Smooth muscle cell of the coronary artery (primary cell): ENCODE measurements at places on chromosomes 4 and X. TPM values are rescaled to one million over a fixed set of nuclear protein-coding genes. Genes with fewer than 3 reads are reported as not detected.

Gene CXXC4
- total RNA-seq, result not detected in 2 replicates

Gene RAI2
- total RNA-seq, result 0.23 TPM in 1 of 2 replicates, not detected in the other

Gene HTN3
- not detected in 2 replicates for total RNA-seq

Gene TIGD4
- total RNA-seq, result 0.08 TPM in 1 of 2 replicates, not detected in the other

Gene STK32B
- 0.30 and 1.6 TPM in 2 replicates for total RNA-seq

Gene CPXCR1
- not detected in 2 replicates for total RNA-seq

Gene GK
- total RNA-seq, result 3.2 and 6.4 TPM in 2 replicates

Gene CHST7
- total RNA-seq, result 8.5 and 19.7 TPM in 2 replicates

Gene MAGEB18
- total RNA-seq, result not detected in 2 replicates

Gene MAEA
- 63.7 and 103 TPM in 2 replicates for total RNA-seq

Gene UBA1
- total RNA-seq, result 106 and 131 TPM in 2 replicates

Gene ZNF330
- 33.2 and 58.7 TPM in 2 replicates for total RNA-seq

Gene FAT1
- total RNA-seq, result 167 and 434 TPM in 2 replicates

Gene XIAP
- total RNA-seq, result 37.0 and 42.5 TPM in 2 replicates

Gene DGAT2L6
- not detected in 2 replicates for total RNA-seq

Gene CSAG3
- total RNA-seq, result not detected in 2 replicates

Gene ANOS1
- 0.94 and 11.7 TPM in 2 replicates for total RNA-seq

Gene PITX2
- total RNA-seq, result 0.38 and 1.1 TPM in 2 replicates

Gene PDGFC
- total RNA-seq, result 22.7 and 37.8 TPM in 2 replicates

Gene ERCC6L
- total RNA-seq, result 0.83 TPM in 1 of 2 replicates, not detected in the other

Gene MBTPS2
- total RNA-seq, result 4.3 and 5.3 TPM in 2 replicates

Gene TCEANC
- total RNA-seq, result 1.8 and 7.3 TPM in 2 replicates

Gene SLC6A14
- not detected in 2 replicates for total RNA-seq

Gene CLCN5
- total RNA-seq, result 6.0 and 10.8 TPM in 2 replicates

Gene NMU
- total RNA-seq, result 0.15 TPM in 1 of 2 replicates, not detected in the other

Gene RAB9B
- 0.94 and 1.5 TPM in 2 replicates for total RNA-seq

Gene GPC3
- total RNA-seq, result under 0.01 and 26.6 TPM in 2 replicates

Gene ELOVL6
- 2.1 and 6.2 TPM in 2 replicates for total RNA-seq

Gene TRIM61
- 0.94 and 1.1 TPM in 2 replicates for total RNA-seq

Gene STARD8
- total RNA-seq, result 0.94 and 3.1 TPM in 2 replicates

Gene PAGE4
- not detected in 2 replicates for total RNA-seq

Gene AKAP4
- not detected in 2 replicates for total RNA-seq

Gene TMEM175
- total RNA-seq, result 16.2 and 22.1 TPM in 2 replicates

Gene DCLK2
- total RNA-seq, result 1.5 and 12.2 TPM in 2 replicates

Gene NR0B1
- 3.2 TPM in 1 of 2 replicates, not detected in the other for total RNA-seq

Gene TMLHE
- 9.5 and 9.8 TPM in 2 replicates for total RNA-seq

Gene RPA4
- total RNA-seq, result 0.45 and 1.4 TPM in 2 replicates

Gene ETDA
- not detected in 2 replicates for total RNA-seq

Gene CLIC2
- total RNA-seq, result 0.68 and 5.5 TPM in 2 replicates
